PC-9 (cell line): ENCODE measurements at places on chromosomes 11 and 22. TPM values are rescaled to one million over a fixed set of nuclear protein-coding genes. Genes with fewer than 3 reads are reported as not detected.

DNA sequence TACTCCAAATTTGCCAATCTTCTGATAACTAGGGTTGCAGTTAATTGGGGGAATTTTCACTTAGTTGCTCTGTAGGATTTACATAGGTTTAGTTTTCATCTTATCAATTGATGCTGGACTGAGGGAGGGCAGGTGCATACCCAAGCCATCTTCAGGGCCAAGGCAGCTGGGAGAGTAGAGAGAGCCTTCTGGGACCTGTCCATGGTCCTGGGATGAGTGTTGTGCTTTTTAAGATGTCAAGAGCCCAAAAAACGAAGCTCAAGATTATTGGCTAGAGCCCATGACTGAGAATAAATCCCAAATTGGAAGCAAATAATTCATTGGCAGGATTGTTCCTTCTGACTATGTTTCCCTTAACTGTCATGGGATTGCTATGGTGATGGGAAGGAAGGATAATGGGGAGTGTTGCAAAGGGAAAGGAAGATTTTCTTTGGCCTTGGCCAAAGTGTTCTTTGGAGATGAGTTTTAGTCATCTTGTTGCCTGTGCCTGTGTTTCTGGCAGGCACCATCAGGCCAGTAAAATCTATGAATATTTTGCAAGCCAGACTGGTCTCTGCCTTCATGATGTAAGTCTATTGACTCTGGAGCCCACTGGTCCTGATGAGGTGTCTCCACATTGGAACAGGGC, 4.5 kb downstream of the SLC22A6 start:
- no peak for DNase-seq
- H3K27me3 ChIP-seq = peaks cover 92% of the 10 kb centered on the region
- no peaks in the 10 kb centered on the region for H3K4me1 ChIP-seq
- H3K4me3 ChIP-seq = no peak overlapping the region
- H3K27ac ChIP-seq = no peak overlapping the region

DNA sequence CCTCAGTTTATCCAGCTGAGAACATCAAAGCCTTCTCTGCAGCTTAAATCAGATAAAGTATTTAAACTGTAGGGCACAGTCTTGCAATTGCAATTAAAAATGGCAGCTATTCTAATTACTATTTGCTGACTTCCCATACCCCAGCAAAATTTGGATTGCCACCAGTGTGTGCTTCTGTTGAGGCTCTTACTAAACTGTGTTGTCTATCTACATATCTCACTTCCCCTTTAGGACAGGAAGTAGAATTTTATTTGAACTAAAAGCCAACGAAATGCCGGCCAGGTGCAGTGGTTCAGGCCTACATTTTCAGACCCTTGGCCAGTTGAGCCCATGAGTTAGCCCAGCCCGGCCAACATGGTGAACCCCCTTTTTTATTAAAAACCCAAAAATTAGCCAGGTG, 7.1 kb downstream of the SAA4 start:
- H3K4me1 ChIP-seq = no peaks in the 10 kb centered on the region
- no peaks in the 10 kb centered on the region for H3K36me3 ChIP-seq
- no peaks in the 10 kb centered on the region for H3K27me3 ChIP-seq
- DNase-seq = no peak
- no peak overlapping the region for H3K27ac ChIP-seq

- no peaks in the 10 kb centered on the region for H3K36me3 ChIP-seq
- H3K27me3 ChIP-seq = no peaks in the 10 kb centered on the region
- no peak overlapping the region for H3K4me3 ChIP-seq
- no peak for DNase-seq
- H3K4me1 ChIP-seq = no peaks in the 10 kb centered on the region
- no peak overlapping the region for H3K27ac ChIP-seq
Measured at GRCh38 chr22:28873183-28873963, 10.0 kb upstream of the ZNRF3 start.

DNA sequence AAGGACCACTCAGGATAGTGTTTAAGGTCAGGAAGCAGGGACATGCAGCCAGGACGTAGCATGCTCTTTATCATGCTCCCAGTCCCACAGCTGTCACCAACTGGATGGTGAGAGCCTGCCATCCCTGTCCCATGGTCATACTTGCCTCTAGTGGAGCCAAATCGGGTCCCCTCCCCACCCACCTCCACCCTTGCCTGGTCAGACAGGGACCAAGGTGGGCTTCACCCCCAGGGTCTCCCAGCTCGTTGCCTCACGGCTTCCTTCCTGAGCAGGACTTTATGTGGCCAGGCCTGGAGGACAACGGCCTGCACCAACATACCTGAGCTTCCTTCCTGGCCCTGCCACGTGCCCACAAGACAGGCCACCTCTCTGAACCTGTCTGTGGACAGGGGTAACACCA, 19.8 kb downstream of the A4GALT start:
- 0 out of 2 replicates have a peak, but pooled peaks cover 4% of the 10 kb centered on the region for H3K4me1 ChIP-seq
- no peaks in the 10 kb centered on the region for H3K27me3 ChIP-seq
- no peaks in the 10 kb centered on the region for H3K36me3 ChIP-seq
- no peak overlapping the region for H3K4me3 ChIP-seq

- H3K27ac ChIP-seq = peak overlapping the region; percentile 48
- no peak overlapping the region for H3K4me3 ChIP-seq
- H3K27me3 ChIP-seq = no peaks in the 10 kb centered on the region
- DNase-seq = no peak
- peaks cover 12% of the 10 kb centered on the region; the same call in 1 of the 2 replicates for H3K36me3 ChIP-seq
Measured at GRCh38 chr11:73248526-73249185, 23.5 kb upstream of the P2RY6 start.

SLN gene
- total RNA-seq = not detected in 2 replicates

SYT9 gene
- total RNA-seq = not detected in 2 replicates

GRCh38 chr11:88103337-88104206, 71.7 kb downstream of the RAB38 start:
- H3K36me3 ChIP-seq = no peaks in the 10 kb centered on the region
- peak; percentile 6 for DNase-seq
- no peak overlapping the region for H3K27ac ChIP-seq
- H3K4me3 ChIP-seq = no peak overlapping the region
- H3K4me1 ChIP-seq = 0 out of 2 replicates have a peak, but pooled peaks cover 5% of the 10 kb centered on the region
- no peaks in the 10 kb centered on the region for H3K27me3 ChIP-seq

GRCh38 chr11:120062561-120062930, 75.4 kb downstream of the TRIM29 start:
- H3K36me3 ChIP-seq = no peaks in the 10 kb centered on the region
- DNase-seq = no peak
- no peak overlapping the region for H3K27ac ChIP-seq
- H3K4me3 ChIP-seq = no peak overlapping the region

DNA sequence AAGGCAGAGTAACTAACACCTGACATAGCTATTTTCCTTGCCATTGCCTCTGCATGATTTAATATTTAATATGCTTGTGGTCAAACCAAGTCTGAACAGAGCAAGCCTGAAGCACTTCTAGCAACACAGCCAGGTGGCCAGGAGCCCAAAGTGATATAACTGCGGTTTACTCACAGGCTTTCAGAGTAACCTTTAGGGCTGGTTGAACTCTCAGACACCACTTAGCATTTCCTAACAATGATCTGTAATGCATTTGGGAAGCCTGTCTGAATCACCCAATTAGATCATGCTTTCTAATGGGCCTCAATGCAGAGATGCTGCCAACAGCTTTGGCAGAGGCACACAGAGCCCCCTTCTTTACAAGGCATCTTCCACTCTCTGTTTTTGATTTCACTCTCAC, 96.1 kb downstream of the FDX1 start:
- no peak overlapping the region for H3K27ac ChIP-seq
- no peak for DNase-seq
- H3K4me3 ChIP-seq = no peak overlapping the region
- no peaks in the 10 kb centered on the region for H3K4me1 ChIP-seq
- H3K27me3 ChIP-seq = no peaks in the 10 kb centered on the region

OR52I2 gene
- not detected in 2 replicates for total RNA-seq

- H3K36me3 ChIP-seq = no peaks in the 10 kb centered on the region
- no peak overlapping the region for H3K4me3 ChIP-seq
- DNase-seq = no peak
- no peak overlapping the region for H3K27ac ChIP-seq
- H3K4me1 ChIP-seq = no peaks in the 10 kb centered on the region
- H3K27me3 ChIP-seq = no peaks in the 10 kb centered on the region
Measured at GRCh38 chr11:83572581-83573496, 286.7 kb upstream of the CCDC90B start.

- peak; percentile 43 for DNase-seq
- no peak overlapping the region for H3K4me3 ChIP-seq
- H3K36me3 ChIP-seq = no peaks in the 10 kb centered on the region
- H3K4me1 ChIP-seq = peaks cover 15% of the 10 kb centered on the region
- H3K27ac ChIP-seq = no peak overlapping the region
- H3K27me3 ChIP-seq = peaks cover 22% of the 10 kb centered on the region; the same call in 1 of the 2 replicates
Measured at GRCh38 chr22:26322179-26322905, 106.7 kb upstream of the ASPHD2 start.

MRGPRF gene
- total RNA-seq = 0.35 and 0.50 TPM in 2 replicates

FAM180B gene
- not detected in 2 replicates for total RNA-seq

DNA sequence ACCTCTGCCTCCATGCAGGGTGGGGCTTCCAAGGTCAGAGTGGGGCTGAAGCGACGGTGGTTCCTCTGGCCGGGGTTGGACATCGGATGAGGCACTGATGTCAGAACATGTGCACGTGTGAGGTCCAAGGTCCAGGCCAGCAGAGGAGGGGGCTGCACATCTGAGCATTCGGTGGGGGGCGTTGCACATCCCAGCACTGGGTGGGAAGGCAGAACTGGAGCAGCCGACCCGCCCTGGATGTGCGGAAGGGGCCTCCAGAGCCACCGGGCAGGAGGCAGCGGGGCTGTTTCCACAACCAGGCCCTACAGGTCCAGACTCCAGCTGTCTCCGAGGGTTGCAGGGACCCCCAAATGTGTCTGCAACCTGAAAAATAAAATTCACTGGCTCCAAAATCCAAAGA, 271.0 kb downstream of the CTTN start:
- H3K27me3 ChIP-seq = no peaks in the 10 kb centered on the region
- H3K36me3 ChIP-seq = no peaks in the 10 kb centered on the region
- no peak overlapping the region for H3K27ac ChIP-seq
- no peak overlapping the region for H3K4me3 ChIP-seq

DNA sequence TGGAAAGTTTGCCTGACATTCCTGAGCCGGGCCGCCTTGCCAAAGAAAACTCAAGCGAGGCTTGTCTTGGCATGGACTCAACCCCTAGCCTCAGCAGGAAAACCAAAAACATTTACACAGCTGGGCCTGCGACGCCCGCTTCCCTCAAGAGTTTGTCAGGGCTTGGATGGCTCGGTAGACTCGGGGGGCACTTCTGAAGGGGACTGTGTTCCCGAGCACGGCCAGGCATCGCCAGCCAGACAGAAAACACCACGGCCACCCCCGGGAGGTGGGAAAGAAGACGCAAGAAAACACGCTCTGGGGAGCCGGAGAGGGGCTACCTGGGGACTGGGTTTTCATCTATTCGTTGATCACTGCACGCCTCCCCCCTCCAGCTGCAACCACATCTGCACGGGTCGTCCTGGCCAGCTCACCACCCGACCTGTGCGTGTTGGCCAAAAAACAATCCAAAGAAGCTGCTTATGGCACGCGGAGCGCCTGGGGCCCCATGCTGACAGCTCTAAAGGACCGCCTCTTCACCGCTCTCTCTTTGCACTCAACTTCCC, 380.7 kb downstream of the MN1 start:
- no peaks in the 10 kb centered on the region for H3K36me3 ChIP-seq
- DNase-seq = peak; percentile 44
- no peaks in the 10 kb centered on the region for H3K4me1 ChIP-seq
- no peak overlapping the region for H3K4me3 ChIP-seq
- no peak overlapping the region for H3K27ac ChIP-seq

KCNQ1 gene
- total RNA-seq = 0.55 TPM in 1 of 2 replicates, not detected in the other

DNA sequence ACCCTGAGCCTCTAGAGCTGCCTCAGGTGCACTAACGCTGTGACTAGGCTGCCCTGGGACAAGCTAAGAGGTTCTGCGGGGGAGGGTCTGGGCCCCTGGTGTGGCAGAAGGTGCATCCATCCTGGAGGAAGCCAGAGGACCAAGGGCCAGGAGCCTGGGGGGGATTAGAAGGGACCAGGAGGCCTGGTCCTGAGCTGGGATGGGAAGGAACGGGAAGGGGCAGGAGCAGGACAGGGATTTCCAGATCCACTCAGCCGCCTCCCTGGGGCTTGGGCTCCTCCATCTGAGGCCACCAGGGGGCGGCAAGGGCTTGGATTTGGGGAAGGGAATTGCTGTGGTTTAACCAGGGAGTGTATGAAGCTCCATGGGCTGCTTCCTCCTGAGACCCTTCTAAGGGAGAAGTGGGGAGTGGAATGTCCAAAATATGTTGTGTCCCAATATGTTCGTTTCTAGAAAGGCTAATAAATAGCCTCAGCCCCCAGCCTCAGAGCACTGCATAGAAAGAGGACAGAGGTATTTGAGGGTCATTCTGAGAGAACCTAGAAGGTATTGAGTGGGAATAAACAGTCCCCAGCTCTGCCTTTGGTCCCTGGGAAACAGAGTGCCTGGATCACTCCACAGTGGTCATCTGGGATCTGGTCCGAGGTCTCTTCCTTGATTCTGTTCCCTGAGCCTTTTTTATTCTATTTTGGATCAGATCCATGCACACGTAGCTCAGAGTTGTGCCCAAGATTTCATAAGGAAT, 17.4 kb upstream of the PRAME start:
- H3K4me1 ChIP-seq = no peaks in the 10 kb centered on the region
- no peak overlapping the region for H3K27ac ChIP-seq
- DNase-seq = no peak
- H3K4me3 ChIP-seq = no peak overlapping the region
- peaks cover 16% of the 10 kb centered on the region for H3K27me3 ChIP-seq

DNA sequence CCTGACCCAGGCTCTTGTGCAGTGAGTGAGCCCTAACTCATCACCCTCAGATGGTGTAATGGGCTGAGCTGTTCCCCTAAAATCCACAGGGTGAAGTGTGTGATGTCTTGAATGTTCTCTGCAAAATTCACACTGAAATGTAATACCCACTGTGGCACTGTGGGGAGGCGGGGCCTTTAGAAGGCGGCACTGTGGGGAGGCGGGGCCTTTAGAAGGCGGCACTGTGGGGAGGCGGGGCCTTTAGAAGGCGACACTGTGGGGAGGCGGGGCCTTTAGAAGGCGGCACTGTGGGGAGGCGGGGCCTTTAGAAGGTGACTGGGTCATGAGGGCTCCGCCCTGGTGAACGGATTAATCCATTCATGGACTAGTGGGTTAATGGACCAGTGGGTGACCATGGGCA, 33.0 kb downstream of the CHID1 start:
- no peak overlapping the region for H3K4me3 ChIP-seq
- no peak for DNase-seq
- no peaks in the 10 kb centered on the region for H3K27me3 ChIP-seq
- no peak overlapping the region for H3K27ac ChIP-seq
- no peaks in the 10 kb centered on the region for H3K4me1 ChIP-seq

- no peaks in the 10 kb centered on the region for H3K27me3 ChIP-seq
- DNase-seq = no peak
- H3K4me1 ChIP-seq = no peaks in the 10 kb centered on the region
- no peak overlapping the region for H3K4me3 ChIP-seq
Measured at GRCh38 chr11:106619320-106619990, 398.8 kb downstream of the GUCY1A2 start.

PARVA gene
- 31.5 and 41.2 TPM in 2 replicates for total RNA-seq

DNA sequence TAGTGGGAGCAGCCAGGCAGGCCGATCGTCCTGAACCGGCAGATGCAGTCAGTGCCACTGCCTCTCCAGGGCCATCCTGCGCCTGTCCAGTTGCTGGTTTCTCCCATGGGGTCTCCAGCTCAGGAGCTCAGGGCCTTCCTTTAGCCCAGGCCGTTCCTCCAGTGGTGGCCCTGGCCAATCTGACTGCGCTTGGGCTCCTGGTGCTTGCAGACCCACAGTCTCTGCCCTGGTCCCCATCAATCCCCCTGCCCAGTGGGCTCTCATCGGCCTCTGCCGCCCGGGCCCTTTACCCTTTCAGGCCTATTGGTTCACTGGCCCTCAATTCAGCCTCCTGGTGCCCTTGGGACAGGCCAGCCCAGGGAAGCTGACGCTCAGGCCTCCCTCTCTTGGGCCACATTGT, 29.2 kb upstream of the TSKU start:
- no peaks in the 10 kb centered on the region for H3K36me3 ChIP-seq
- H3K4me3 ChIP-seq = no peak overlapping the region
- H3K27me3 ChIP-seq = no peaks in the 10 kb centered on the region
- H3K4me1 ChIP-seq = no peaks in the 10 kb centered on the region
- H3K27ac ChIP-seq = no peak overlapping the region
